HS-5 (cell line): ENCODE measurements at places on chromosomes 11 and 22.

GRCh38 chr11:74739546-74740270 lies 8.5 kb upstream of the CHRDL2 start:
- no peak for DNase-seq

GRCh38 chr11:91136631-91137030 lies 913.8 kb upstream of the CHORDC1 start:
- no peak for DNase-seq

DNA sequence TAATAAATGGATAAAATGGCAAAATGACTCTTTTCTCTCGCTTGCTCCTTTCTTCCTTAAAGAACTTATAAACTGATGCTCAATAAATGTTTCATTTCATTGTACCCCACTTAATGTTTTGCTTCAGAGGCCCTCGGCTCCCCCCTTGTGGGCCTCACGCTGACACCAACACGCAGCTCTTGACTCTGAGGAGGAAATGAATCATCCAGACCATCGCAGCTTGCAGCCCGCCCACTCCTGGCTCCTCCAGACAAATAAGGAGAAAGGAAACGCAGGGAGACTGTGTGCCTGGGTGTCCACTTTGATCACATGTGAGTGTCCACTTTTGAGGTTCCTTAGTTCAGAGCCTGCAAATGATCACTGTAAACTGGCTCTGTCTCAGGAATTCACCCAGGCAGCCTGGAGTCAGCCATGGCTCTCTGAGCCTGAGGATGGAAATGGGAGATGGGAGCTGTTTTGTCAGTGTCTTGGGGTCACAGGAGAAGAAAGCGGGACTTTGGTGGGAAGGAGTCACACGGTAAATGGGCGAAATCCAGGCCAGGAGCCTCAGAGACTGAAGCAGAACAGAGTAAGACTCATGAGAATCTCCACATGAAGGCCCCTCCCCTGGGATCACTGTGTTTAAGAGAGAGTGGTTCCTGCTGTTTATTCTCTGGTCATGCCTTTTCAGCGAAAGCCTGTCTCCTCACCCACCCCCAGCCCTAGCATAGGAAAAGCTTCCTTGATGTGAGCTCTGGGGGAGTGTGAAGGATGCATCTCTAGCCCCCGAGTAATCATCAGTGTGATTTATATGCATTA lies 96.5 kb downstream of the CWC15 start:
- peak; percentile 77 for DNase-seq

GRCh38 chr11:71284525-71285092 lies 32.2 kb upstream of the SHANK2 start:
- DNase-seq, result no peak
